Central memory CD8-positive, alpha-beta T cell (primary cell): ENCODE measurements at places on chromosomes 12 and 14.

- no peak for DNase-seq
These were observed 19.5 kb upstream of the GAS2L3 start for GRCh38 chr12:100553936-100554335.

- DNase-seq, result no peak
These were observed 39.8 kb downstream of the NIN start for GRCh38 chr14:50791201-50791600.

DNA sequence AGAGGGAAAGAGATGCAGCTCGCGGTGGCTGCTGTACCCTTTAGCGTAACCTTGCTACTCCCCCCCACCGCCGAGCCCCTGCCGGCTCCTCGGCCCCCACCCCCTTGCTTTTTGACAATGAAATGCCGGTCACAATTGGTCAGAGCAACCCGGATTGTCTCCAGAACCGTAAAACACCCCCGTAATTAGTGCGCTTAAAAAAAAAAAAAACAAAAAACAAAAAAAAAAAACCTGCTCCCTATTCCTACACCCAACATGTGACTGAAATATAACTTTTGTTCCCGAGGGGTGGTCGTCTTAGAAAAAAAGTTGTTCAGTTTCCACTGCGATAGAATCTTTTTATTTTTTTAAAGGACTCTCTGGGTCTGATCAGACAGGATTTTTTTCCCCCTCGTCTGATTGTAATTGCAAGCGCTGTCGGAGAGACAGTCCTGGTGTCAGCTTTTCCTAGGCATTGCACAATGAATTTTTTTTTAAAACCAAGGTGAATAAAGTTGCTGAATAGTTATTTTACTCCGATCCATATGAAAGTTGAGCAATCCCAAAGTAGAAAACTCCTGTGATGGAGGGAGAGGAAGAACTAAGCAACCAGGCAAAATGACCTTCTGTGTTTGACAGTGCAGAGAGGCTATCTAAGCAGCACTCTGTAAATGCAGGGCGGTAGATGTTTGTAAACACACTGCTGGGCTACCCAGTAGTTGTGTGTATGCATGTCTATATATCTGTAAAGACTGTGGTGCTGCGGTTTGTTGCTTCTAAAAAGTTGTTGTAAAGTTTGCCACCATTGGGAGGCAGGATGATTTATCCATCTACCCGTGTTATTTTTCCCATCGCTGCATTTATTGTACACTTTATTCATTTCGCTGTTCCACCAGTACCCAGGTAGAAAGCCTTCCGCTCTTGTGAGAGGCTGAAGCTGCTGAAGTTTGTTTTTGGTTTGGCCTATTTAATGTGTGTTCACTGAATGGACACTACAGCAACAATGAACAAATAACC, 1.1 kb downstream of the ETV6 start:
- no peak for DNase-seq

- no peak for DNase-seq
These were observed 99.9 kb downstream of the BCAT1 start for GRCh38 chr12:24848941-24849477.

DNA sequence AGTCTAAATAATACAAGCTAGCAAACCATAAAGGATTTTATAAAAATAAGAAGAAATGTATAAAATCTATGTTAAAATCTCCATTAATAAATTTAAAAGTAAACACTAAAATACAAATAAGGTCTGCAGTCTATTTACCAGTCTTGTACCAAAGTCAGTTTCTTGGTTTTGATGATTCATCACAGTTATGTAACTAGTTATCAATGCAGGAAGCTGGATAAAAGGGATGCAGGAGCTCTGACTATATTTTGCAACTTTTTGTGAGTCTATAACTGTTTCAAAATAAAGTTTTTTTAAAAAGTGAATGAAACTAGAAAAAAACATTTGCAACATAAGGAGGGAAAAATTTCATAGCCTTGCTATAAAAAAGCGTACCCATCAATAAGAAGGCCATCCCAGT, 151.5 kb downstream of the DERA start:
- no peak for DNase-seq

- no peak for DNase-seq
These were observed 26.5 kb upstream of the BCAT1 start for GRCh38 chr12:24975425-24975824.

DNA sequence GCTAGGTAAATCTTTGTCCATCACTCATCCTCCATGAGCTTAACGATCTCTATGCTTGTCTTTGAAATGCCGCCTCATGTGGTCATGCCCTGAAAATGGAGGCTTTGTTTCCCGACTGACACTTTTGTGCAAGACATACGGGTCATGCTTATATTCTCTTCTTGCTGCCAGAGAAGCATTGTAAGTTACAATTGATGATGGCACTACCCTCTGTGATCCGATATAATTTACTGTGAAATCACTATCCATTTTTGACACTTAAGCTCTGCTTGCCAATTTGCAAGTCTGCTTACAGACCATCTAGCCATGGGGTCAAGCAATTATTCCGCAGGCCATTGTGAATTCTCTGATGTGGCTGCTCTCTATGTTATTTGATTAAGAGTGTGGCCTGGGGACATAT, 650.0 kb downstream of the FLRT2 start:
- no peak for DNase-seq

DNA sequence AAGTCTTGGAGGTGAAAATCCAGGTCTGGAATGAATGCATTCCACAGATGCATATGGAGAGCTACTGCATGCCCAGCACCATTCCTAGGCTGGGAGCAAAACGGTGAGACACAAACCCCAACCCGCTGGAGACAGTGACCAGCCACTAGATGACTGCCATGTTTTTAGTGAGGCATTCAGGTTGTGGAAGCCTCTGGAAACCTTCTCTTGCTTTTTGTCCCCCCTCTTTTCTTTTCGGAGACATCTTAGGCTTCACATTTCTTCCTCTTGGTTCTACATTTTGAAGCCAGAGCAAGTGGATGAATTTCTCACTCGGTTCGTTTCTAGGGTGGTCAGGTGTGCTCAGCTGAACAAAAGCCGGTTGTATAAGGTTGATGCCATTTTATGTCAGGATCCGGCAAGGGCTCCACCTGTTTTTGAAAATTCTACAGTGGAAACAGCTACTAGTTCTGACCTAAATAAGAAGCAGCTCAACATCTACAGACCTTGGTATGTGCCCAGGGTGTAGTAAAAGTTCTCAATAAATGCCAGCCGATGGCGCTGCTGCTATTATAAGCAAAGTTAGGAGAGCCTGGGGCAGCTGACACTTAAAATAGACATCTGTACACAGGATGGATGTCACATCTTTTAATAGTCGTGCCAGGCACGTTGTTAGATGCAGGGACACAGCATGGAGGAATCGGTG, 1.8 kb upstream of the ZNF839 start:
- DNase-seq, result no peak

GRCh38 chr14:74595006-74595735, 16.9 kb downstream of the LTBP2 start:
- no peak for DNase-seq

- no peak for DNase-seq
These were observed 69.4 kb upstream of the DYRK2 start for GRCh38 chr12:67578976-67579661.

DNA sequence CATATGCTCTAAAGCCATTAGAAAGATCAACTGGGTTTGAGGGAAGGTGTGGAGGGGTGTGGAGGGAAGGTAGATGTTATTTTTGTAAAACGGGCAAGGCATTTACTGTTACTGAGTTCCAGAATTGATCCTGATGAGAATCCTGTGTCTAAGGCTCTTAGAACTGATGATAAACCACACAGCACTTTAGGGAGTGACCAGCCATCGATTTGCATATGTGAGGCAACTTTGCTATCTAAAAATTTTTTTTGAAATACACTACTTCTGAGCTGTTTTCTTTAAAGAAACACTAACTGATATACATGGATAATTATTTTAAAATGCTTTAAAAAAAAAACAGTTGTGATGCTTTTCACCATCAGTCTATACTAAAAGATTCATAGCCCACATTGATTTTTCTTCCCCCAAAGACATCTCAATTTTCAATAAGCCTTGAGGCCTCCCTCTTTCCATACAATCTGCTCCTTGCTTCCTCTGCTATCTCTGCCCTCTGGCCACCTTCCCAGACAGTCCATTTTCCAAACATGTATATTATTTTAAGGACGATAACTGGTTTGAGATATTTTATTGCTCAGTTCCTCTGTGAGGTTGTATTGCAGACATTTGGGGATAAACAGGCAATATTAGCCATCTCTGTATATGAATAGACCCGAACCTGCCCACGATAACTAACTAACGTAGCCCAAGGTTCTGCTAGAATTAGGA, 265.9 kb downstream of the EFCAB11 start:
- no peak for DNase-seq

DNA sequence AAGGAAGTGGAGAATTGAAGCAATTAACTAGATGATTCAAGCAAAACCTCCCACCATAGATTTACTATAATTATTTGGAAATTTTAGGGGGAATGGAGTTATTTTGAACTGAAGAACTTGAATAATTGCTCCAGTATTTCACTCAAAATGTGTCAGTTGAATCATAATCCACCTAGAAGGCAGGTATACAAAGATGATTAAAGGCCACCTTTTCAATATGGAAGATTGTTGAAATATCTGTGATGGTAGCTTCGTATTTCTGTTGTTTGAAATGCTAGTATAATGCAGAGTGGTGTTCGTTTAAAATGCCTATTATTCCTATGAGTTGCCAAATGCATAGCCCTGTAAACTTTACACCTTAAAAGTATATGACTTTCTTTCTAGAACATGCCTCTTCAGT, 3.1 kb downstream of the HMGA2 start:
- no peak for DNase-seq

DNA sequence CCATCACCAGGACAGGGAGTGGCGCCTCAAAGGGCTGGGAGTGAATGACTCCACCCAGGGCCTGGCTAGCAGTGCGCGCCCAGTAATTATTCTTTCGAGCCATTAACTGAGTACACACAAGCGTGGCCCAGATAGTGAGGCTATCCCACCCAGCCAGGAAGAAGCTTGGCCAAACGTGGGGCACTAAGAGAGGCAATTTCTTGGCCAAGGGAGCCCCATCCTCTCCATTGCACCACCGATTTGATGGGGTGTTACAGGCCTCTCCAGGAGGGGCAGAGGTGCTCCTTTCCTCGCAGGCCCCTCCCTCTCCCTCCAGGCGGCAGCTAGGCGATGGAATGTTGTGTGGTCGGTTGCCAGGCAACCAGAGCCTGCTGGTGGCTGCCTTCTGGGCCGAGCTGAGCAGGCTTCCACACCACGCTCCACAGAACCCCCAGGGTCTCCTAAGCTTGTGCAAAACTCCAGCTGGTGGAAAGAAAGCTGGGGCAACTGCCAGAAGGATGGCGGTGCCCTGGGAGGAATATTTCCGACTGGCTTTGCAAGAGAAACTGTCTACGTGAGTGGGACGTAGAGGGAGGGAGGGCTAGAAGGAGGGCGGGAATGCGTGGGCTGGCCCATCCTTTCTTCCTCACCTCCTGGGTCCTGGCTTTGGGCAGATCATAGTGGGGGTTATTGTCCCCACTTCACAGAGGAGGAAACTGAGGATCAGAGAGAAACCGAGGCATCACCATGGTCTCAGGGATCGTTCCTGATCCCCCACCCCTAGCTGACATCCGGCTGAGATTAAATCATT, at the start of gene CFAP73:
Gene CFAP73, plus strand, starts transcription at position 364 of the 790 bp plus-strand sequence. Its CDS starts 134 bp downstream, at position 498.
- DNase-seq, result no peak
